KG1 (cell line): ENCODE measurements at places on chromosomes 5 and 9.

- no peak for DNase-seq
These were observed 84.4 kb upstream of the NUDT12 start for GRCh38 chr5:103646698-103647614.

DNA sequence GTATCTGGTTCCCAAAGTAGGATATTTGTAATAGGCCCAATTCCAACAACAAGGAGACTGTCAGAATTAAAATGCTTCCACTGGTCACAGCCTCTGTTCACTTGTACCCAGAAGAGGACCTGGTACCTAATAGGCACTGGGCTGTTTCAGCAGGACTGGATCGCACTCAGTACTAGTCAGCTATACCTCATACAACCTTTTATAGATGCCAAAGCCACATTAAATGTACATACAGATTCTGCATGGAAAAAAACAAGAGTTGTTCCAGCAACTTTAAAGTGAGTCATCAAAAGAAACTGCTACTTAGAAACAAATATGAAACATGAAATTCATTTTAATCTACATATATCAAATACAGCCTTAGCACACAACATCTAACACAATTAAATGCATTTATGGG is 87.5 kb downstream of the GPR21 start:
- no peak for DNase-seq

- no peak for DNase-seq
These were observed 131.1 kb upstream of the ICE1 start for GRCh38 chr5:5291357-5291756.

- DNase-seq = no peak
These were observed 91.1 kb upstream of the TBCA start for GRCh38 chr5:77867194-77867691.

GRCh38 chr5:178143246-178143645 is 10.4 kb downstream of the NHP2 start:
- no peak for DNase-seq

DNA sequence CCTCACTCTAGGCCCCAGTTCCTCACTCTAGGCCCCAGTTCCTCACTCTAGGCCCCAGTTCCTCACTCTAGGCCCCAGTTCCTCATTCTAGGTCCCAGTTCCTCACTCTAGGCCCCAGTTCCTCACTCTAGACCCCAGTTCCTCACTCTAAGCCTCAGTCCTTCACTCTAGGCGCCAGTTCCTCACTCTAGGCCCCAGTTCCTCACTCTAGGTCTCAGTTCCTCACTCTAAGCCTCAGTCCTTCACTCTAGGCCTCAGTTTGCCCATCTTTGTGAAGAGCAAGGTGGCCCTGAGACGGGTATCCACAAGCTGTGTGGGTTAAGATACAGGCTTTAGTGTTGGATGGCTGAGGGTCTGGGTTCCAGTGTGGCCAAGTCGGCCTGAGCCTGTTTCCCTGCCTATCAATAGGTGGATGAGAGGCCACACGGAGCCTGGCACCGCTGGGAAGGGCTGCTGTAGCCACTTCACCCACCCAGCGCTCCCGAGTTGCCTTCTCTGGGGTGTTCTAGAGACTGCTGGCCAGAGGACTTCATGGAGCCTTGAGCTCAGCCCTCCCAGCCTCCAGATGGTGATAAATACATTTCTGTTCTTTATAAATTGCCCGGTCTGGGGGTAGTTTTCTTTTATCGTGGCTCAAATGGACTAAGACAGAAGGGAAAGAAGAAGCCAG is 150.2 kb downstream of the RXRA start:
- DNase-seq = no peak

GRCh38 chr5:43357878-43358281 is 44.7 kb upstream of the HMGCS1 start:
- DNase-seq = no peak

- DNase-seq = no peak
These were observed 64.1 kb downstream of the WDR41 start for GRCh38 chr5:77427998-77428397.
